Transverse colon (tissue), 4 donors: ENCODE measurements at places on chromosomes 2 and 18. TPM values are rescaled to one million over a fixed set of nuclear protein-coding genes. Genes with fewer than 3 reads are reported as not detected.

Gene SLC9A4
- not detected for total RNA-seq

Gene FOXI3
- not detected for total RNA-seq

Gene MYL1
- 3.4 TPM for total RNA-seq

Gene CFC1
- total RNA-seq: not detected

Gene TMEM247
- total RNA-seq: not detected

Gene NPHP1
- not detected for total RNA-seq

Gene KRTCAP3
- total RNA-seq: 61.0 TPM

Gene C2orf66
- total RNA-seq: not detected

Gene LIMS4
- 1.6 TPM for total RNA-seq

Gene TUBA3D
- total RNA-seq: not detected

Gene NPPC
- total RNA-seq: not detected

Gene ASPRV1
- 1.2 TPM for total RNA-seq

Gene REG3A
- total RNA-seq: not detected

Gene FZD7
- total RNA-seq: 14.5 TPM

Gene ZSWIM2
- total RNA-seq: not detected

Gene HMSD
- not detected for total RNA-seq

Gene SLC19A3
- total RNA-seq: 4.2 TPM

Gene MYO5B
- total RNA-seq: 111 TPM

Gene AP1S3
- 2.3 TPM for total RNA-seq

Gene DCDC2C
- not detected for total RNA-seq

Gene SANBR
- total RNA-seq: 19.4 TPM

Gene TUBA3E
- not detected for total RNA-seq

Gene LCLAT1
- total RNA-seq: 16.8 TPM

Gene CCDC148
- total RNA-seq: 0.48 TPM

Gene WDR12
- 46.0 TPM for total RNA-seq

Gene CLASP1
- total RNA-seq: 43.0 TPM

Gene KIF1A
- total RNA-seq: 3.4 TPM

Gene ALPG
- not detected for total RNA-seq

Gene SLC5A7
- total RNA-seq: 2.8 TPM

Gene NTSR2
- not detected for total RNA-seq
